Stimulated activated CD4-positive, alpha-beta T cell treated with anti-CD3 and anti-CD28 coated beads, TNF-alpha, amount 100 ng/mL, for 1 hour (primary cell): ENCODE measurements at places on chromosomes 5 and 9.

GRCh38 chr5:65050140-65050539 lies 281.4 kb downstream of the CWC27 start:
- no peak for DNase-seq

- peak; percentile 62 for DNase-seq
Observed at GRCh38 chr9:109012876-109013678, at the start of gene CTNNAL1. CTNNAL1 (minus strand) TSS chr9:109013499; CDS start chr9:109013442, 57 bp downstream.

- no peak for DNase-seq
Observed at GRCh38 chr5:173785400-173785799, 102.7 kb upstream of the CPEB4 start.

DNA sequence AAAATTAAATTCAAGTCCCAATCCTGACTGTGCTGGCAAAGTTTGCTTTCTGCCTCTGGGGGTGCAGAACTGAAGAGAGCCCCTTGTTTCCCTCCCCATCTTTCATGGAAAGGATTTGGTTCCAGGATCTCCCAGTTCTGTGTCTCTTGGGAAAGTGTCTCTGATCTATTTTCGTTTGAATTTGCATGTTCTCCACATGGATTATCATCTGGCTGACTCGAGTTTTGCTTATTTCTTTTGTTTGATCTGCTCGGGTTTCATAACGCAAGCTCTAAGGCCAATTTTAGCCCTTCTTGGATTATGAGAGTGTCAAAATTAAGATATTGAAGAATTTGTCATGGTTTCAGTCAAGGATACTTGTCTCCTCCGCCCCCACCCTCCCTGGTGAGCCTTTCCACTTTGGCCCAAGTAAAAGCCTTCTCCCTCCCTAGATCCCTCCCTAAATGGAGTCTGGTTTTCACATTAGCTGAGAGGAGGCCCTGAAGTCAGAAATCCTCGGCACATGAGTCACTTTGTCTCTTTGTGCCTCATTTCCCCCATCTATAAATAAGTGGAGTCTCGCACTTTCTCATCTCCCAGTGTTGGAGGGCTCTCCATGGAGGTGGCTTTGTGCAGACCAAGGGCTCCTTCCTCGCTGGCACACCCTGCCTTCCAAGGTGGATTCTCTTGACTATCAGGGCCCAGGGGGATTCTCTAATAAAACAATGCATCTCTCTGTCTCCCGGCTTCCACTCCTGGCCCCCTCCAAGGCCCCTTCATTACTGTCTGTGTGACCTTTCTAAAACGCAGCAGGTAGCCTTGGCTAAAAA lies 17.3 kb downstream of the ADRB2 start:
- DNase-seq, result no peak

DNA sequence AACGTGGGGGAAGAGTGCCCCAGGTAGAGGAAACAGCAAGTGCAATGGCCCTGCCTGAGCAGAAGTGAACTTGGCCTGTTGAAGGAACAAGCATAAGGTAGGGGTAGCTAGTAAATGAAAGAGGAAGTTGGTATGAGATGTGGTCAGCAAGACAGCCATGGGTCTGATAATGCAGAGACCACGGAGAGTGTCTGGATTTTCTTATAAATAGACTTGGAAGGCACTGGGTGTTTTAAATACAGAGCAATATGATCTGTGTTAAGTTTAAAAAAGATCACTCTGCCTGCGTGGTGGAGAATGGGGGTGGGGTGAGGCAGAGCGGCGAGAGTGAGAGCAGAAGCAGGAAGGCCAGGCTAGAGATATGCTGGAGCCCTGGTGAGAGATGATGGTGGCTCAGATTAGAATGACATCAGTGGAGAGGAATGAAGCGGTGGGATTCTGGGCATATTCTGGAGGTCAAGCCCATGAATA lies 4.2 kb downstream of the ADAM19 start:
- DNase-seq, result no peak

DNA sequence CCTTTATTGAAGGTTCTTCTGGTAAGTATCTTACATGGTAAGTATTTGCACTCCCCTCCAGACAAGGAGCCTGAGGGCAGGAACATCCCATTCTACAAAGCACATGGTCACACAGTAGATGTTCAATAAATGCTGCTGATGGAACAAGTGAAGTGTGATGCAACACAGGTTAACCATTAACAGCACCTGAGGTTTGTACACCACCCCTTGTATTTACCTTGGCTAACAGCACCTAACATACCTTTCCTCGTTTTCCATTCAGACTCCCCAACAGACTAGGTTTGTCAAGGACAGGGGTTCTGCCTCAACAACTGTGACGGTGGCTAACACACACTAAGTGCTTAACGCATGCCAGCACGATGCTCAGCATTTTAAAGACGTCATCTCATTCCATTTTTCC lies 213.6 kb downstream of the MAPKAP1 start:
- no peak for DNase-seq

DNA sequence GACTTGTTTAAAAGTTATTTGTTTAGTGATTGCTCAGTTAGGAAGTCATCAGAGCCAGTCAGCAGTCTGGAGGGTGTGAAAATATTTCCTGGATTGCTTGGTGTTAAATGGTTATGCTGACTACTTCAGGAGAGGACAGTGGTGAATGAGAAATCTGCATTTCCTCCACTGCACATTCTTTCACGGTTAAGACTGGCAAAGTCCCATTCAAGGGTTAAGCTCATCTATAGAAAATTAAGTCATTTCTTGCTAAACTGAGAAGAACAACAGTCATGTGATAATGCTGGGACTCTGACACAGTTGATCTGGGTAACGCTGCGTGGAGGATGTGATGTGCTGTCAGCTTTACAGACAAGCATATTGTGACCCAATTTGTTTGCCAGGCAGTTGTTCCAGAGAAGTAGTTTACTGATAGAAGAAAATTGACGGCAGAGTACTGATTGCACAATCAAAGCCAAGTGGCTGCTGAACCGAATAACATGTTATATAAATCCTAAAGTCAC lies 80.4 kb downstream of the GRAMD2B start:
- no peak for DNase-seq

DNA sequence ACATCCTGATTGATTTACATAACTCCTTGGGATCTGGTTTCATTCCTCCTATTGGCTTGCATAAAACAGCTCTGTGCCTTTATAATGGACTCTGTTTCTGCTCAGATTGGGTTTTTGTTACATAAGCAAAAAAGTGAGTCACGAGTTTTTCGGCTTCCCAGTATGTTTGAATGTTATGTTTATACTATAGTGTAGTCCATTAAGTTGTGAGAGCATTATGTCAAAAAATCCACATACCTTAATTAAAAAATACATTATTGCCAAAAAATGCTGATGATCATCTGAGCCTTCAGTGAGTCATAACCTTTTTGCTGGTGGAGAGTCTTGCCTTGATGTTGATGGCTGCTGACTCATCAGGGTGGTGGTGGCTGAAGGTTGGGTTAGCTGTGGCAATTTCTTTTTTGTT lies 144.6 kb downstream of the CCDC171 start:
- DNase-seq, result no peak

GRCh38 chr5:93126634-93127033 lies 454.4 kb downstream of the NR2F1-AS1 start:
- DNase-seq, result no peak

GRCh38 chr5:108736855-108737254 lies 10.8 kb upstream of the FER start:
- no peak for DNase-seq

DNA sequence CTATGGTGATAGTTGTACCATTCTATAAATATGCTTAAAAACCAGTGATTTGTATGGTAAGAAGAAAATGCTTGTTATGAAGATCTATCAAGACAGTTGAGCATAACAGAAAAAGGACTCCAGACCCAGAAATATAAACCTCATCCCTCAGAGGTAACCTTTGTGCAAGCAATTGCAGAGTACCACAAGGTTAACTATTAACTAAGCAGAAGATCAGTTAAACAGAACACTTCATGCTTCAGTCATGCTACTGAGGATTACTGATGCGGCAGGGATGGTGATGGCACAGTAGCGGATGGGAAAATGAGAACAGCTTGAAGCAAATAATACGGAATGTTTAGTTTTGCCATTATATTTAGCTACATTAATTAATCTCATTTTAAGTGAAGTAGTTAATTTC lies 45.5 kb downstream of the IARS1 start:
- no peak for DNase-seq

- DNase-seq, result no peak
Observed at GRCh38 chr9:110954822-110955291, 83.4 kb downstream of the LPAR1 start.

DNA sequence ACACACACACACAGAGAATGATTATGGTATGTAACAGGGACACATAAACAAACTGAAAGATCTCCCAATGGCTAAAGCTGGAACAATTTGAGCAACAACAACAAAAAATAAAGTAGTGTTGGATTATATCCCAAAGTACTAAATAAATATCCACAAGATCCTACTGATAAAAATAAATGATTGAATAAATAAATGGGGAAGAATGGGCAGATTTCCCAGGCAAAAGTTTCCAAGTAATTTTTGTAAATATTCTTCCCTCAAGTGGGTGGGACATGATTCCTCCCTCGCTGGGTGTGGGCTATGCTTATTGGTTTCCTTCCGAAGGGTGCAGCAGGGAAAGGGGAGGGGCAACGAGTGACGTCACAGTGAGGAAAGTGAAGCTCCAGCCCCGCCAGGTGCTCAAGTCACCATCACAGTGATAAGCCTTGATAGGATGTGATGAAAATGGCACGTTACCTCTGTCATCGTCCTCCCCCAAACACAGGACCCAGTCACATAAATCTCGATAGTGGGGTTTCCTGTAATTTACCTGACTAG lies 295.3 kb downstream of the DRD1 start:
- DNase-seq, result no peak

DNA sequence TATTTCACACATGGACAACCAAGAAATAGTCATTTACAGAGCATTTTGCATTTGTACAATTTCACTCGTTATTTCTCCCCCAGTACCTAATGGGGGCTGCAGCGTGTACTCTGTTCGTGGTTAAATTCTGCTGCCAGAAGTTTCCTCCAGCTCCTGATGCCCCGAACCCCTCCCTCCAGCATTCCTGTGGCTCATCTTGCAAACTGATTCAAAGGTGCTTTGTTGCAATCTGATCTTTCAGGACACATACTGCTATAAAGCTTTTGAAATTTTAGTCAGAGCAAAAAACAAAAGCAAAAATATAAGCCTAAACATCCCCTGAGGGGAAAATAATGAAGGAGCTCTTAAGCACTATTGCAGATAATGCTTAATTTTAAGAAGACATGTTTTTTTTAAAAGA lies 27.7 kb downstream of the UBLCP1 start:
- no peak for DNase-seq

DNA sequence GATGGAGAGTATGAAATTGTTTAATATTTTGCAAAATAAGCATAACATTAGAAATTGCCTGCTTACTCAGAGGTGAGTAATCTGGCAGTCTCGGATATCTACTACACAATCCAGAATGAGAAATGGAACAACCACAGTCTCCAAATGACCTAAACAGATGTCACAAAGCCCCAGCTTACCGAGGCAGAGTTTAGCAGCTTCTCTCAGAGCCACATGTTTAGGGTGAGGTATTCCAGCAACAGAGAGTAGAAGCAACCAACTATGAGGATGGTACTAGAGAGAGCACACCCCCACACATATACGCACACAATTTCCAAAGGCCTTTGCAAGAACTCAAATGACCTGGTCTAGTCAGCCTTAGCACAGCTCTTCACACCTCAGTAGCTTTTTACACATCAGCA lies 122.7 kb upstream of the LPAR1 start:
- DNase-seq, result no peak

GRCh38 chr5:89728750-89729149 lies 680.8 kb downstream of the CETN3 start:
- DNase-seq, result no peak

DNA sequence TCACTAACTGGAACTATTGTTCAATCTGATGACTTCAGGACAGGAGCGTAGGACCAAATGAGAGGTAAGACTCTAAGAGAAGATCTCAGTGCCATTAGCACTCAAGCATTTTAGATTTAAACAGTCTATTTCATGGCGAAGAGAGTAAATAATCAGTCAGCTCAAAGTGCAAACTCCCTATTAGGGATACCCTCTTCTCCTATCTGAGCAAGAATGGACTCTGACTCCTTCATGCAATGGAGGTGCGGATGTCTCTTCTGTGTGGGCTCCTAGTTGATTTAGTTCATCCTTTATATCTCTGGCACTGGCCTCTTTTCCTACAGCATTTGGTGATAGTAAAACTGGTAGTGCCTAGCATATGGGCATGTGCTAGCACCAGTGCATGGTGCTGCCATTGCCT lies 144.6 kb downstream of the SMC2 start:
- no peak for DNase-seq

DNA sequence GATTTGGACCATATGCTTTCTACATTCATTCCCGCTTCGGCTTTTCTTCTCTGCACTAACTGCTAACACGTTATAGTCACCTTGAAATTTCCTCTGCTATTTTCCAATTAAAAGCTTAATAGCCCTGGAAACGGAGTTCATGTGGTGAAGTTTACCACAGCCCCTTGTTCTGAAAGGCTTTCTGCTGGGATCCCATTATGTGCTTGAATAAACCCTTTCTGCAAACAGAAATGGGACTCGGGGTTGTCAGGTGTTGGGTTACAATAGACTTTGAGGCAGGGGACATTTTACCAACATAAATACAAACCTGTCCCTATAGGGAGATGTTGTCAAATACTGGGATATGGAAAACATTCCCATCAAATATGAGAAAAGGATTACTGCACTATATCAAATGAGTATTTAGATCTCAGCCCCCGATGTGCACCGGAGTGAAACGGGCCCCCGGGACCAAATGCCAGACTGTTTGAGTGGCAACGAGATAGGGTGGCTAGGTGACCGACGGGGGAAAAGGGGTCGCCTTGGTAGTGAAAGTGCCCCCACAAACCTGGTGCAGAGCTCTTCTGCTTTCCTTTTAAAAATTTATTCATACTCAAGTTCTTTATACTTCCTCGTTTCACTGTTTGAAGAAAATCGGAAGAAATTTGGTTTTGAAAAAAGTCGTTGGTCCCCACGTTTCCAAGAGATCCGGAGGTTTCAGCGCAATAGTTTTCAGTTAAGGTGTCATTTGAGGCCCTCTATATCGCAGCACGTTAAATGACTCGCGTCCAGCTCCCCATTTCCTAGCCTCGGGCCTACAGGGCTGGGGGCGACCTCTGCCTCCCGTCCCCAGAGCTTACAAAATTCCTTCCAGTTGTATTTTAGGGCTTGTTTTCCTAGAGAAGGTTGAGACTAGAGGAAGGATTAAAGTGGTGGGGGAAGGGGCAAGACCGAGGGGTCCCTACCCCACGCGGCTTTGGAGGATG lies 2.1 kb upstream of the DMRT3 start:
- DNase-seq, result no peak

GRCh38 chr5:140595538-140596300 lies 31.1 kb downstream of the SLC35A4 start:
- no peak for DNase-seq

- no peak for DNase-seq
Observed at GRCh38 chr9:78848061-78848460, 551.1 kb downstream of the PSAT1 start.
